ENCODE measurements at places on chromosomes 1 and 21.
A peak's percentile ranks its signal among the peaks of the same experiment; 100 is the strongest.

GRCh38 chr1:219576931-219577730 lies 35.8 kb downstream of the ZC3H11B start:
- no peak for DNase-seq

DNA sequence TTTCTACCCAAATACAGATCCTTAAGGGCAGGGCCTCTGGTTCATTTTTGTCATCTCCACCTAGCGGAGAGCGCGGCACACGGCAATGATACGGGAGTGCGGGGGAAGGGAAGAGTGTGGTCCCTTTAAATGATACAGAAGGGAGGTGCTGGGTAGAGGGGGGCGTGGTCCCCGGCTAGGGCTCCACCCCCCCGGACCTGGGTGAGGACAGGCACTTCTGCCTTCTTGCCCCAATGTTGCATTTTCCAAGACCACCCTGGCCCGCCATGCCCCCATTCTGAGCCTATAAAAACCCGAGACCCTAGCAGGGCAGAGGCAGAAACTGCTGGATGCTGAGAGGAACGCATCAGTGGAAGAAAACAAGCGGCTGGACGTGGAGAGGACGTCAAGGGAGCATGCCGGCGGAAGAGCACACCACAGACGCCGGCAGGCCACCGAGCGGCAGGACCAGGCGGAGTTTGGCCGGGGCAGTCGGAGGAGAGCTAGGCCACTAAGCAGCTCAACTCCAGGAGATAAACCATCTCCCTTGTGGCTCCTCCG lies 30.0 kb downstream of the LRRC3 start:
- DNase-seq, result peak; percentile 43

- no peak for DNase-seq
These were observed 367.6 kb upstream of the VAMP3 start for GRCh38 chr1:7403265-7404045.

- DNase-seq, result no peak
These were observed 1327.0 kb downstream of the BRINP3 start for GRCh38 chr1:189150624-189151023.

GRCh38 chr1:46370214-46370633 lies 23.9 kb upstream of the FAAH start:
- peak; percentile 9 for DNase-seq

GRCh38 chr1:23019863-23020625 lies 776 bp downstream of the KDM1A start:
- DNase-seq, result peak; percentile 27

GRCh38 chr1:2983319-2983705 lies 38.0 kb upstream of the ACTRT2 start:
- DNase-seq, result no peak

DNA sequence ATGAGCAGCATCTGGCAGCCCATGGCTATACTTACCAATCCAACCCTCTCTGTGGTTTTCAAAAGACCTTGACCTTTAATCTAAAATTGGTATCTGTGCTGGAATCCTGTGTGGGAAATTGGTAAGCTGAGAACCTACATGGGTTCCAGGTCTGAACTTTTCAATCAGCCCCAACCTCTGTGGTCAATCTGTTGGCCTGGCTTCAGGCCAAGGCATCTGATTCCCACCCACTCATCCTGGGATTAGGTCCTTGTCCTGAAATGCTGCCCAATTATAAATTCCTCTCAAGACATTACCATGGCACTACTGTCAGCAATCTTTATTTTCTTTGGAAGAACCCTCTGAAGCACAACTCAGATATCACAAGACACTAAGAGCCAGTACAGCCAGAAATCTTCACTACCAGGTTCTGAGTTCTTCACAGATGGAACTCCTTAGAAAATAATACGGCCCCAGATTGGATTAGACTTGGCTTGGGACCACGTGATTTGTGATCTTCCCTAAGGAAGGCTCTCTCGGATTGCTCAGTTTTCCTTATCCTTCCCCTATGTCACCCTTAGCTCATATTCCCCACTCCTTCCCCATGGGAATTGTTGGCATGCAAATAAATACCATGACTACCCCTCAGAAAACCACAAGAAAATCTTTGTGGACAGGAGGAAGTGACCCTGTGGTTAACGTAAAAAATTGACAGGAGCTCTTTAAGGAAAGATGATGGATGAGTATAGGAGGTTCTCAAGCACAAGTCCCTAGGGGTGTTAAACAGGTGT lies 207.9 kb upstream of the ST6GALNAC5 start:
- DNase-seq, result no peak

DNA sequence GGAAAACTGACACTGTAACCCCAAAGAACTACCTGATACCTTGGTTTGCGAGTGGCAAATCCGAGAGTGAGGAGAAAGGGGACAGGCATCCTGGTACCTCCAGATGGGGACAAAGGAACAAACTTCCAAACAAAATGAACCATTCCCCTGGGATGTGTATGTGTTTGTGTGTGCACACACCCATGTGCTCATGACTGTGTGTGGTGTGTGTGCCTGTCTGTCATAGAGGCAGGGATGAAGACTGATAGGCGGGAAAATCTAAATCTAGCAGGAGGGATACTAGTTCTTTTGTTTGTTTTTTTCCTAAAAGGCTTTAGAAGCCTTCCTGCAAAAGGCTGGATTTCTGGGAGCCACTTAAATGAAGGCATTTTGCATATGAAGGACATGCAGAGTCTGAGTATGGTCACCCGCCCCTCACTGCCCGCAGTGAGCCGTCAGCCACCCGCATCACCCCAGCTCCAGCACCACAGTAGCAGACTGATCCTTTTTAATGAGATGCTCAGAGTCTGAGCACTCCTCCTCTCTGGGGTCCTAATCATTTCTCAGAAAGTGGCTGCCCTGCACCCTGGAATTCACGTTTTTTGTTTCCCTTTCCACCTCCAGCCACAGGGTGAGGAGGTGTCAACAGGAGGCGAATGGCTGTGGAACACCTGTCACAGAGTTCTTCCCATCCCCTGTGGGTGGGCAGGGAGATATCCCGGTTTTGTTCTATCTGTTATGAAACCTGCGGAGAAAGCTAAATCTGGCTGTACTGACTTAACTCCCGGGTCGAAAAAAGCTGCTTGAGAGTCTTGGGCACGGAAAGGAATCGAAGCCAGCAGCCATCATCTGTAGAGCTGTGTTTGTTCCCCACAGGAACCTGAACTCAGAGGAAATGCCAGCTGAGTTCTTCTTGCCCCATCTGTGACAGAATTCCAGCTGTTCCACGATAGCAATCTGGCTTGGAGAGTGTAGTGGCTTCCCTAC lies 34.9 kb downstream of the UTP25 start:
- DNase-seq, result no peak

GRCh38 chr1:221897321-221897721 lies 155.4 kb upstream of the DUSP10 start:
- no peak for DNase-seq

- DNase-seq, result no peak
These were observed 18.6 kb upstream of the PAX7 start for GRCh38 chr1:18612073-18612472.

DNA sequence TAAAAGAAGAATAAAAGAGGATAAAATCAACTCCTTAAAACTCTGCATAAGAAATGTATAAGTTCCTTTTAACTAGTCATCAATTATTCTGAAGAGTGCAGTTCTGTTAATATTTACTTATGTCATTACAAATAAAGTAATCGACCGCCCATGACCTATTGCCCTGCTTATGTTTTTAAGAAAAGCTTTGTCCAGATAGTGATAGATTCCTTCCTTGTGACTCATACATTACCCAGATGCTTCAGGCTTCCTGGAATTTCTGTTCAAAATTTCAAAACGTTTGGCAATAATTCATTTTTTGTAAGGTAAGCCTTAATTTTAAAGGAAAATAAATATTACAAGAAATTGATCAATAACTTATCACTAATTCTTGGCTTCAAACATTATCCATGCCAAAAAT lies 918.2 kb upstream of the ADGRL2 start:
- no peak for DNase-seq

DNA sequence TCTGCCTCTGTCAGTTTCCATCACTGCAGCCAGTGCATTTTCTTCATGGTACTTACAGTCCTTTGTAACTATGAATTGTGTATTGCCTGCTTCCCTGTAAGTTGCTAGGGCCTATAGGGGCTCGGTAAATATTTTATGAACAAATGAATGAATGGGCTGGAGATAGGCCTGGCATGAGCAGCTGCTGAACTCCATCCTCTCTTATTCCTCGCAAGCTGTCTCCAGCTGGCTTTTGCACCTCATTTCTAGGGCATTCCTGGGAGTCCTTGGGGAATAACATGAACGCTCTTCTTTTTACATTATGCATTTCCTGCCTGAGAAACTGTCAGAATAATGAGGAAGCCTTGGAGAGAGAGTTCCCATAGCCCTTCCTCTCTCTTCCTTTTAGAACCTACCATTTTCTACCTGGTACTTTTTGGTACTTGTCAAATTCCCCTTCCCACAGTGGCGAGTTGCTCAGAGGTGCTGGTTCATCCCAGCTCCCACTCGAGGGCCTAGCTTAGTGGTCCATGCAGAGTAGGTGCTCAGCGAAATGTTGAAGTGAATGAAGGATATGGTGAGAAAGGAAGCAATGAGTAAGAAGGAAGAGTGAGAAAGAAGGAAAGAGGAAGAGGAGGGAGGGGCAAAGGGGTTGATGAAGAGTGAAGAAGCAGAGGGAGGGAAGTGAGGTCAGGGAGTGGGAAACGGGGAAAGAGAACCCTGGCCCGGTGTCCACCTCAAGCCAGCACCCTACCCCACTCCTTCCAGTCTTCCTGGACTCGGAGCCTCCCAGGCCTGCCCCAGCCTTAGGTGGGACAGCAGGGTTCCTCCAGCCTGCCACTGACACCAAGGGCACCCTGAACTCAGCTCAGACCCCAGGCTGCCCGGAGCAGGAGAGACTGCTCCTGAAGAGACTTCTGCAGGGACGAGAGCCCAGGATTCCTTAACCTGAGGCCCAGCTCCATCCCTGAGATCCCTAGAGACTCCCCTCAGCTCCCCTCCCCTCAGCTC lies 29.6 kb downstream of the KCNC4 start:
- DNase-seq, result no peak

- DNase-seq, result no peak
These were observed 446.3 kb upstream of the NCAM2 start for GRCh38 chr21:20551939-20552338.

GRCh38 chr1:150560011-150560438 lies 10.8 kb downstream of the ADAMTSL4 start:
- peak; percentile 86 for DNase-seq

DNA sequence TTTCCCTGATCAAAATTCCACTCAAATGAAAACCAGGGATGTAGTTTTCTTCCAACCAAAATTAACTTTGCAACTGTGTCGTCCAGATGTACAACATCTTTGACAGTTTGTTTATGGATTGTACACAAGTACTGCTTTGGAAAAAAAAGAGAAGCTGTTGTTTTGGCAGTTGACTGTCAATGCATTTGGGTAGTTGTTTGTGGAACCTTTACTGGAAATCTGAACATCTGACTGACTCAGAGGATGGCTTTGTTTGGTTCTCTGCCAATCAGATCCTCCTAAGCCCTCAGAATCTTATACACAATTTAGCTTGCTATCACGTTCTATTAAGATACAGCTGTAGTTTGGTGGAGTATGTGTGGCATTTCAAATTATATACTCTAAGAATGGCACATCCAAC lies 195.0 kb downstream of the KCNK2 start:
- no peak for DNase-seq

DNA sequence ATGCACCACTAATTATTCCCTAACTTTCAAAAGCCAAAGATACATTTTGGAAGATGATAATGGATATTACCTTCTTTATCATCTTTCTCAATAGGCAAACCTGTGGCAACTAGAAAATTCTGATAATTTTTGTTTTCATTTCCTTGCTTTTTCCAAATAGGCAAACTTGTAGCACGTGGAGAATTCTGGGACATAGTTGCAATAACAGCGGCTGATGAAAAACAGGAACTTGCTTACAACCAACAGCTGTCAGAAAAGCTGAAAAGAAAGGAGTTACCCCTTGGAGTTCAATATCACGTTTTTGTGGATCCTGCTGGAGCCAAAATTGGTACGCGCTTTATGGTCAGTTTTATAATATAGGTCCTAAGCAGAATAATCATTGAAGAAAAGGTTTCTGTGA lies 1.5 kb downstream of the FPGT start:
- DNase-seq, result no peak

DNA sequence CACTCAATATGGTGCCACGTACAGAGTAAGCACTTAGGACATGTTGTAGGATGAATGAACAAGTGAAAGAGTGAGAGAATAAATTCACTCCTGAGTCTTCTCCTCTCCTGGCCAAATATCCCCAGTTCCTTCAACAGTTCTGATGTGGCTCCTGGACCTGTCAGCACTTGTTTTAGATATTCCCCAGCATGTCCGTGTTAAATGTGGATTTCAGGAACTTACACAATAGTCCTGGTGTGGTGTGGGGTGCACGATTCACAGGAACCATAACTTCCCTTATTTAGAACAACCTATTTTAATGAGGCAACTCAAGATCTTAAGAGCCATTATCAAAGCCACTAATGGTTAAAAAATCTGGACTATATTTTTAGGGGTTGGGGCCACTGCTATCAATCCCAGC lies 39.0 kb upstream of the MYSM1 start:
- DNase-seq, result no peak

DNA sequence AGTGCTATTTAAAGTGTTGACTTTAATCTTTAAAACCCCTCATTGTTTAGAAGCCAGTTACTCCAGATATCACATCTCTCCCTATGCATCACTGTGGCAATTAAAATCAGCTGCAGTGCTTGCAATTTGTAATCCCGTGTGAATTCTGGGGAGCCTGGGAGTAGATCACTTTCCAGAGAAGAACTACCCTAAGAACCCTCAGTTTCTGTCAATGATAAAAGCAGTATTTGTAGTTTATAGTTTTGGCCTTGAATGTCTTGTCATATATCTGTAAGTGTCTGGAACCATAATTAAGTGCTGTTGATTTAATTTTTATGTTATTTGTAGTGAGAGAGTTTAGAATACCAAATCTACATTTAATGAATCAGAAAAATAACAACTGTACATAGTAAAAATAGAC lies 5.5 kb upstream of the SPAG17 start:
- DNase-seq, result no peak

- no peak for DNase-seq
These were observed 8.1 kb downstream of the ARV1 start for GRCh38 chr1:230986976-230987375.

DNA sequence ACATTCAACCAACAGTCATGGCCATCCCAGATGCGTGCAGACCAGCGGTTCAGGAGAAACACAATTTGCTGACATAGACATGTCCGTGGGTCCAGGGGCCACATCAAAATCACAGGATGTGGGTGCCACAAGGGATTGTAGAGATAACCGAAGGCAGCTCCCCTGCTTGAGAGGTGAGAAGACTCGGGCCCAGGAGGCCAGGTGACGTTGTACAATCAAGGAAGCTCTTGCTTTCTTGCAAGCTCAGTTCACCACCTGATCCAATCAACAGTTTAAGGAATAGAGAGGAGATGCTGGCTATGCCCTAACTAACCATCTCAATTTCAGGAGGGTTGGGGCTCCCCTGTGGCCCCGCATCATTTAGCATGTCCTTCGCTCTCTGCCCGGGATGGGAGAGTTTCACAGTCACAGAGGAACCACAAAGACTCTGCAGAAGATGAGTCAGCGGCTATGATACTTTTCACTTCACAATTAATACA lies 19.5 kb downstream of the UBASH3A start:
- peak; percentile 78 for DNase-seq

DNA sequence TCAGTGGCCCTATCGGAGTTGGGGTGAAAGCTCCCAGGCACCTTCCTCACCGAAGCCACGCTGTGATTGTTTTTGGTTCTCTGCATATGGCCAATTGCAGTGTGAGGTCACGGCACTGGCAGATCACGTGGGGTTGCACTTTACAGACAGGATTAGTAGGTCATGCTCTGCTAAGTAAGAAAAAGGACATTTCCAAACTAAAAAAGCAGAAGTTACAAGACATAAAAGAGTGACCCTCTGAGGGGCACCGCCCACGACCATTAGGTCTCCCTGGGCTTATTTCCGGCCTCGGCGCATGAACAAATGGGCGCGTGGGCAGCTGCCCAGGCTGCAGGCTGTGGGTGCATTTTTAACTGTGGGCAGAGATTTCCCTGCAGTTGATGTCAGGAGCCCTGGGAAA lies 2.0 kb downstream of the CAPN9 start:
- no peak for DNase-seq
